ENCODE measurements at places on chromosomes 4 and X.

- no peak for DNase-seq
Measured at GRCh38 chr4:145090380-145090779, 7.6 kb downstream of the ANAPC10 start.

DNA sequence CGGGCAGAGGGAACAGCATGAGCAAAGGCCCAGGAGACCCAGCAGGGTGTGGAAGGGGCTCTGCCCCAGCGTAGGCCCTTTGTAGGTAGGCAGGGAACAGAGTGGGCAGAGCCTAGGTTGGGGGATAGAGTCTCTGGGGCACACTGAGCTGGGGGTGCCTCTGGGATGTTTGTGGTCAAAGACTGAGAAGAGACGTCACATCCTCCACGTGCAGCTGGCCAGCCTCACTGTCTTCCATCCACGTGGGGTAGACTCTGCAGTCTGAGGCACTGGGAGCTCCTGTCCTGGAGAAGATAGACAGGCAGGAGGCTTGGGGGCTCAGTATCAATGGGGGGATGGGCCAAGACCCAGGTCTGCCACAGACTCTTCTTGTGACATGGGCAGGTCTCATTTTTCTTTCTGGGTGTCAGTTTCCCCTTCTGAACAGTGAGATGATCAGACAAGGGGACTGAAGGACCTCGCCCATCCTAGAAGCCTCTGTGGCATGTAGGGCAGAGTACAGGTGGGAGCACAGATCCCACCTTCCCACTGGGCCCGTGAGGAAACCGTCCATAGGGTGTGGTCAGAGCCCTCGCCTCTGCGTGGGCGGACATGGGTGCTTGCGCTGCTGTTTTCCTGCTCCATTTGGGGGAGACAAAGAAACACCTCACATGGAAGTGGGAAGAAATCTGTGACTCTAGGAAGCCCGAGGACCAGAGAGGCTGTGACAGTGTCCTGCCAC, 22.9 kb downstream of the WFS1 start:
- DNase-seq: no peak

GRCh38 chr4:2871466-2871865, 27.8 kb downstream of the ADD1 start:
- DNase-seq: no peak

DNA sequence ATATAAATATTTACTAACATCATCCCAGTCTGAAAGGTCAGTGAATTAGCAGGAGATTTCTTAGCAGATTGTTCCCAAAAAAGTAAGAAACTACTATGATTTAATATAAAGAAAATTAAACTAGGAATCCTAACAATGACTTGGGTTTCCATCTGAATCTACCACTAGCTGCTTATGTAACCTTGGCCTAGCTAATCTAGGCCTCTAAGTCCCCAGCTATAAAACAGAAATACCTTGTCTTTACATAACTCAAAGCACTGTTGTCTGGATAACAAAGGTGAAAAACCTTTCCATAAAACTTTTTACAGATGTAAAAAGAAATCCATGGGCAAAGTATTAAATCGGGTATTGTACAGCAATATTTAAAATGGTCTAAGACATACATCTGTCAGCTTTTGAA, 3.0 kb downstream of the FBXL5 start:
- no peak for DNase-seq

All from activated CD8-positive, alpha-beta memory T cell treated with anti-CD3 and anti-CD28 coated beads for 24 hours (primary cell).